ENCODE measurements at places on chromosomes 16 and 17.

GRCh38 chr16:50988441-50988840 lies 162.6 kb downstream of the SALL1 start:
- DNase-seq: no peak

GRCh38 chr17:65115839-65116238 lies 21.3 kb upstream of the RGS9 start:
- no peak for DNase-seq

DNA sequence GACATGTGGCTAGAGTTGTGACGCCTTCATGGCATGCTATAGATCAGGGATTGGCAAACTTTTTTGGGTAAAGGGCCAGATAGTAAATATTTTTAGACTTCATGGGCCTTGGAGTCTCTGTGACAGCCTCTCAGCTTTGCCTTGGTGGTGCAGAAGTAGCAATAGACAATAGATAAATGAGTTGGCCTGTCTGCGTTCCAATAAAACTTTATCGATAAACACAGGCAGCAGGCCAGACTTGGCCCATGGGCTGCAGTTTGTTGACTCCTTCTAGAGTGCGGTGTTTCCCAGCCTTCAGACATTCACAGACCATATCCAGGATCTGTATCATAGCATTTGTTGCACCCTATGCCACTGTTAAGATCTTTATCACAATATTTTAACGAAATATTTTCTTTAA lies 76.5 kb downstream of the OR1D5 start:
- DNase-seq: no peak

DNA sequence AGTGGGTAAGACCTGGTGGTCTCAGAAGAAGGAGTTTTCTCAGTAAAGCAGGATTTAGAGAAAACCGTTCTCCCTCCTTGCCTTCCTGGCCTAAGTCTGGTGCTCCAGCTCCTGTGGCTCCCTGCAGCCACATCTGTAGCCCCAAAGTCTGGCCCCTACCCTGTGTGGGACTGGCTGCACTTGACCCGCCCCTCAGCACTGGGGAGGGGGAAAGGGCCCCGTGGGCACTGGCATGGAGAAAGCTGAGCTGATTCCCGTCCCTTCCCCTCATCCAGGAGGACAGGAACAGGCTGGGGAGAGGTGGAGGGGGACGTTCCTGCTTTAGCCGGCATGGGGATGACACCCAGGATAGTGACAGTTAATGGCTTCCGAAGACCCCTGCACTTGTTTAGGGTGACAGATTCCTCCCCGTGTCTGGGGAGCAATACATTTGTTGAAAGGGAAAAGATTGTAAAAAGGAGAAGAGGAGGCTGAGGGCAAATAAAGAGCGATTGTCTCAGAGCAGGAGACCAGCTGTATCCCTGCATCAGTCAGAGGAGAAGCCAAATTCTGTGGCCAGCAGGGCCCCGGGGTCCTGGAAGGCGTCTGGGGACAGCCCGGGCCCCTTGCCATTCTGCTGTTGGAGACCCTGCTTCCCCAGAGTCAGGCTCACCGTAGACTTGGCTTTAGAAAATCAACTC lies 37.9 kb downstream of the GRIN2C start:
- no peak for DNase-seq

- no peak for DNase-seq
Observed at GRCh38 chr16:89326721-89327120, 109.2 kb downstream of the ZNF778 start.

GRCh38 chr16:50244504-50245416 lies 21.6 kb upstream of the ADCY7 start:
- no peak for DNase-seq

DNA sequence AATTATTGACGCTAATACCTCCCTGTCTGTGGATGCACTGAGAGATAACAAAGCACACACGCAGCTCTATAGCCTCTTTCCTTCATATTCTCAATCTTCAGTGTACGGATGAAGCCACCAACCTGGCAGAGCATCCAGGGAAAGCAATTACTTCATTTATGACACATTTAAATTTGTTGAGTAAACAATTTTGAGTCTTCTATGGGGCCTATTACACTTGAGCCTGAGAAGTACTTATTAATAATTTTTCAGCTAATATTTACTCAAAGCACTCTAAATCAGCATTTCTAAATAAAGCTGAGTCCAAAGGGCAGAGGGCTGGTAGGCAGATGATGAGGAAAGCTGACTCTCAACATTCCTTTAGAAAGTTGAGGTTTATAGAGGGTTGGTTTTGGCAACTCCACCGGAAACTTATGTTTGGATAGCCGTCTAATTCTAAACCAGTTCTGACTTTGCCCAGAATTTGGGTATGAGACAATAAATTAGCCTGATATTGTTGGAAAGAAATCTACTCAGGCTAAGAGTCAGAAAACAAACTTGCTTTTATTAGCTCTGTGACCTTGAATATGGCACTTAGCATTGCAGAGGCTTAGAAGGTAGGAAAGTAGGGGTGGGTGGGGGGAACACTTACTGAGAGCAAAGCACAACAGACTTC lies 643.5 kb downstream of the CDH11 start:
- no peak for DNase-seq

DNA sequence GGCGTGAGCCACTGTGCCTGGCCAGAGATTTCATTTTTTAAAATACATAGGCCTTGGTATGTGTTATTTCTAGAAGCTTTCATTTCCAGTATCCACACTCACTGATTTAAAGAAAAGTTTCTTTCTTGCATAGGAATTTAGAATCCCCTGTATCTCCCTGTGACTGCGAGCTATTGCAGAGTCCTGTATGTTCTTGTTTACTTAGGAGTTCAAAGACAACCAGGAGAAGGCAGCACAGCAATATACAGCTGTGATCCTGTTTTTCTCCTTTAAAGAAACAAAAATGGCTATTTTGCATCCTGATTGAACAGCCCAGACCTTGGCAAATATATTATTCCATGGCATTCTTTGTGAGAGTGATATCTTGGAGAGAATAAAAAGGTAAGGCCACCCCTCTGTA lies 185.0 kb upstream of the COX10 start:
- no peak for DNase-seq

GRCh38 chr16:79628501-79628975 lies 28.0 kb upstream of the MAF start:
- peak; percentile 43 for DNase-seq

GRCh38 chr17:78133971-78134898 lies 3.7 kb downstream of the TMC8 start:
- no peak for DNase-seq

Data from stimulated activated CD8-positive, alpha-beta memory T cell treated with anti-CD3 and anti-CD28 coated beads, Interleukin-7, amount 100 ng/mL, for 24 hours (primary cell).